Stimulated activated CD4-positive, alpha-beta T cell treated with anti-CD3 and anti-CD28 coated beads, Interleukin-15, amount 100 ng/mL, for 24 hours (primary cell): ENCODE measurements at places on chromosomes 11 and 22.

DNA sequence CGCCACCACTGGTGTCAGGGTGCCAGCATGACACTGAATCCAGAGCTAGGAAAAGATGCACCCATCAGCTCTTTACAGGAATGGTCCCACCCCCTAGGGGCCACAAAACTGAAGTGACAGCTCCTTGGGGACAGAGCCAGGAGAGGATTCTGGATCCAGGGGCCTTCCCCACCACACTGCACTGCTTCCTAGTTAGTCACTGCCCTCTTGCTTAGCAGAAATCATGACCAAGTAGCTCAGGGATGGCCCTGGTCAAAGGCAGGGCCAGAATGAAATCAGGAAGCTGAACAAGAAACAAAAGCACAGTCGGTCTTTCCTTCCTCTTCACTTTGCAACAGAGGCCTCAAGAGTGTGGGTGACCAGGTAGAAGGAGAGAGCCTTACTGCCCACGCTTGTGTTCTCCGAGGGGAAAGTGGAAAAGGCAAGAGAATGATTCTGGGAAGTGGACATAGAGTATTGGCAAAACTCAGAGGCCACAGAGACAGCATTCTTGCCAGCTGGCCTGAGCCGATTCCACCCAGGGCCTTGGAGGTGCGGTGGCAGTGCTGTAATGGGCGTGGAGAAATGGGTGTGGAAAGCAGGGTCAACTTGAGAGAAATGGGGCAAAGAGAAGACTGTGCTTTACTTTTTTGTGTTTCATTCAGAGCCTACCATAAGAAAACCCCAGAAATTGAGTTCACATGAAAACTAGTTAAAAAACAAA lies 39.8 kb downstream of the KCNJ1 start:
- no peak for DNase-seq

GRCh38 chr11:73579641-73580434 lies 18.1 kb downstream of the FAM168A start:
- DNase-seq, result no peak

GRCh38 chr11:794766-795633 lies 3.1 kb downstream of the SLC25A22 start:
- no peak for DNase-seq

DNA sequence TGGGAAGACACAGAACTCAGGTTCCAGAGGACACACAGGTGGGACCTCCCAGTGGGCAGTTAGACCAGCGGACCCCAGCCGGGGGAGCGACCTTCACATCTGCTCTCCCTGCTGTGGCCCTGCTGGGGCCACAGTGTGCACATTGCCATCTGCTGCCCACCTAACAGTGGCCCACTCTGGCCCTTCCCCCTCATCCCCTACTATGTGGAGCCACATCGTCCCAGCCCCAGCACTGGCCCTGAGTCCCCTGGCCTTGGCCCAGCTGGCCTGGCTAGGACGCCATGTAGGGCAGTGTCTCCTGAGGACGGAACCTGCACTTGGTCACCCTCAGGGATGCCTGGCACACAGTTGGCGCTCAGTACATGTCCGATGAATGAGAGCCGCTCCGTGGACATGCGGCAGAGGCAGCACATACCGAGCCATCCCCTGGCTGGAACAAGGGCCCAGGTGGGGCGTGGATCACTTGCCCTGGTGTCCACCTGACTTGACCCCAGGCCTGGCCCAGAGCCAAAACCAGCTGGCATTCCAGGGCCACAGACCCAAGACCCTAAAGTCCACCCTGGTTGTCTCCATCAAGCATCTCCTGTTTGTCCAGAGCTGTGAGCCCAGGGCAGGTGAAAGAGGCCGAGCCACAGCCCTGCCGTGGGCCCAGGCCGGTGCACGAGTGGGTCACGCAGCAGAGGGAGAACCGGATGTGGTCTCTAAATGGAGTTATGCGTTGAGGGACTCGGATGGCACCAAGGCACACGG lies 93.1 kb upstream of the FGF3 start:
- DNase-seq, result no peak

DNA sequence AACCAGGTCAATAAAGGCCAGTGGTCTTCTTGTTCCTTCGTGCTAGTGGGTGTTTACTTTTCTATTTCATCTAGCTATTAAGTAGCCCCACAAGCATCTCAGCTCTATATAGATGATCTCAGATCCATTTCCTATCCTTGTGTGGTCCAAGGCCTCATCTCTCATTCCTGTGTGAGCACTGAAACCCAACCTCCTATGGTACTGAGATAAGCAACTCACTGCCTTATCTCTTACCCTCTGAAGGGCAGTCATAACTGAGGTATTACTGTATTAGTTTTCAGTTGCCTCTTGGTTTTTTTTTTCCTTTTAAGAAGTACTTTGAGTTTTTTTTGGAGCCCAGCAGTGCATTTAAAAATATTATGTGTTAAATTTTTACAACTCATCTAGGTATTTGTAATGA lies 28.3 kb downstream of the ACER3 start:
- no peak for DNase-seq

- DNase-seq, result no peak
Observed at GRCh38 chr11:32034149-32034548, 56.7 kb upstream of the RCN1 start.

- DNase-seq, result no peak
Observed at GRCh38 chr11:133573081-133573480, 40.8 kb upstream of the OPCML start.

- DNase-seq, result no peak
Observed at GRCh38 chr11:64235437-64236161, 1.2 kb downstream of the VEGFB start.

DNA sequence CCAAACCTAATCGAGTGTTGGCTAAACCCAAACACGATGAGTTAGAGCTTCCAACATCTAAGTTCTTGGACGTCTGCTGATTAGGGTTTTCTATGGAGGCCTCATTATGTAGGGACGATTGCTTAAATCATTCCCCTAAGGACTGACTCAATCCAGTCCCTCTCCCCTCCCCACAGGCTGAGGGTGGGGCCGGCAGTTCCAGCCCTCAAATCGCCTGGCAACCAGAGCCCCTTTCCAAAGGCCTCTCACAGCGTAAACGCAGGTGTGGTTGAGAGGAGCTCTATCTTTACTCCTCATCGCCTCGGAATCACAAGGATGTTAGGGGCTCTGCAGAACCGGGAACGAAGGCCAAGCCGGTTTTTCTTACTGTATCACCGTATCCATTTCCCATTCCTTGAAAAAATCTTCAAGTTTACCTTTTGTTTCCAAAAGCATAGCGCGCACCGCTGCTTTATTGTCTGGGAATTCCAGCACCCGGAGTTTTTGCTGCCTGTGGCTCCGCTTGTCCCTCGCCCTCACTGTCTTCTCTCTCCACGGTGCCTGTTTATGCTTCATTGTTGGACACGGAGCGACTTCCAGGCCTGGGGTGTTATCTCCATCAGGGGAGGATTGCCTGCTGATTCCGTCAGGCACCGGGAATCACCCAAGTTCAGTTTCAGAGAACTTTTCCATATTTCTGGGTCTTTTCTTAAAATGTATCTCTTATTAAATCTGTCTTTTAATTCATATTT lies 13.8 kb upstream of the IFITM3 start:
- no peak for DNase-seq

- DNase-seq, result no peak
Observed at GRCh38 chr11:87866951-87867350, 308.3 kb downstream of the RAB38 start.

DNA sequence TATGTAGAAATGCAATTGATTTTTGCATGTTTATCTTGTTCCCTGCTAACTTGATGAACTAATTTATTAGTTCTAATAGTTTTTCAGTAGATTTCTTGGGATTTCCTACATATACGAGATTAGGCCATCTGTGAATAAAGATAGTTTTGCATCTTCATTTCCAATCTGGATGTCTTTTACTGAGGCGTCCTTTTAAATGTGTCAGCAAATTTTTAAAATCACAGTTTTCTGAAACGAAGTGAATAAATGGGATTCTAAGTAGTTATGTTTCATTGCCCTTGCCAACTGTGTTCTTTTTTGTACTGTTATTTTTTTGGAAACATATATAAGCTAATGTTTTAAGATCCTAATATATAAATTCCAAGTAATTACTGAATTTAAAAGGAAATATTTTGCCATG lies 50.0 kb downstream of the CYP2R1 start:
- no peak for DNase-seq

- DNase-seq, result no peak
Observed at GRCh38 chr11:100949443-100949842, 180.2 kb downstream of the PGR start.

GRCh38 chr11:8363921-8364320 lies 100.2 kb upstream of the LMO1 start:
- no peak for DNase-seq

DNA sequence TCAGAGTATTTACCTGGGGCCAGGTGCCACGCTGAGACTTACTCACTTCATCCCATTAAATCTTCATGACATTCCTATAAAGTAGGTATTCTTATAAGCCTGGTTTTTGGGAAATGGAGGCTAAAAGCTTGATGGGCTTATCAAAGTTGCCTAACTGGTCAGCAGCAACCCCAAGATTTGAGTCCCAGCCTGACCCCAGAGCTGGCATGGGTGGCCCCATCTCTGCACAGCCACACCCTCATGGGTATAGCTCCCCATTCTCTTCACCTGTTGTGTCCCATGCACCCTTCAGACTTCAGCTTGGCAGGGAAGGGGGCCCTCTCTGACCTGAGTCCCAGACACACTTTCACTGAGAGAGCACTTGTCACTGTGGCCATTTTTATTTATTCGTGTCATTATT lies 37.4 kb upstream of the TP53I11 start:
- no peak for DNase-seq
